Stimulated activated CD4-positive, alpha-beta T cell treated with anti-CD3 and anti-CD28 coated beads, Interleukin-1b, Interleukin-23, amount 100 ng/mL, for 48 hours (primary cell): ENCODE measurements at places on chromosomes 4 and X.

GRCh38 chr4:93810340-93810992 lies 18.1 kb upstream of the ATOH1 start:
- DNase-seq = no peak

- DNase-seq = no peak
Observed at GRCh38 chr4:144670776-144671175, 24.8 kb downstream of the HHIP start.

DNA sequence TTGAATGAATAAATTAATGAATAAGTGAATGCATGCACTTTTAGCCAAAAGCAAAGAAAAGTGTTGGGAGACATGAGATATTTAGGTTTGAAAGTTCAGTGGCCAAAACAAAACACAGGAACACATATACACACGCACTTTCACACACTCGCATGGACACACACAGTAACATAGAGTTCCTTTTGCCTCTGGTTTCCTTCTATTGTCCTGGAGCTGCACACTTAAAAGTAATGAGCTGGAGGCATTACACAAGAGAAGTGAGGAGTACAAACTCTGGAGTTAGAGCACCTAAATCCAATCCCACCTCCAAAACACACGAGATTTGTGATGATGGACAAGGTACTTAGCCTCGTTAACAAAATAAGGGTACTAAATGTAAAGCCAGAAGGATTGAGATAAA lies 18.7 kb downstream of the PPA2 start:
- no peak for DNase-seq

DNA sequence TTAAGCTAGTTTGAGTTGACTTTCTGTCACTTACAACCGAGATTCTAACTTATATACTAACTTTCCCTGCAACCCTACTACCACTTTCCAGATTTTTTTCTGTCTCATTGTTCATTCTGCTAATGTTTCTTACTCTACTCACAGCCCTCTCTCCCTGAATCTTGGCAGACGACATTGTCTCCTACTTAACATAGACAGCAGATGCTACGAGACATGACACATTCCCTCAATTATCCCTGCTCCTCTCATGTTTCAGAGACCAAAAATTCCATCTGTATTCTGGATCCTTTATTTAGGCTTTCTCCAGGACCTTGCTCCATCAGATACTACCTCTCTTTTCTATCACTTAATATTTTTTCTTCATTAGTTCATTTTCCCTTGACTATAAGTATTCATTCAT lies 379.1 kb upstream of the TEX13C start:
- no peak for DNase-seq

GRCh38 chrX:78321809-78322208 lies 5.6 kb downstream of the CYSLTR1 start:
- DNase-seq = peak; percentile 23

- no peak for DNase-seq
Observed at GRCh38 chr4:76902233-76902890, 4.4 kb upstream of the SOWAHB start.

DNA sequence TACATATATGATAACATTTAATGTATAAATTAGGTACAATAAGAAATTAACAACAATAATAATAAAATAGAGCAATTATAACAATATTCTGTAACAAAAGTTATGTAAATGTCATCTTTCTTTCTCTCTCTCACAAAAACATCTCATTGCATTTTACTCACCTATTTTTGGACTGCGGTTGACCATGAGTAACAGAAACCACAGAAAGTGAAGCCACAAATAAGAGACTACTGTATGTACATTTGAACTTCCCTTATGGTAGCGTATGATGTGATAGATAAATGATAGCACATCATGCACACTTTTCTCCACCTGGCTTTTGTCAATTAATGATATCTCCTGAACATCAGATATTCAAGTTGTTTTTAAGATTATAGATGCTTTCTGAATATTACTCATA lies 80.5 kb downstream of the HNRNPD start:
- DNase-seq = no peak
